A549 (cell line): ENCODE measurements at places on chromosomes 12 and 14. TPM values are rescaled to one million over a fixed set of nuclear protein-coding genes. Genes with fewer than 3 reads are reported as not detected.

DNA sequence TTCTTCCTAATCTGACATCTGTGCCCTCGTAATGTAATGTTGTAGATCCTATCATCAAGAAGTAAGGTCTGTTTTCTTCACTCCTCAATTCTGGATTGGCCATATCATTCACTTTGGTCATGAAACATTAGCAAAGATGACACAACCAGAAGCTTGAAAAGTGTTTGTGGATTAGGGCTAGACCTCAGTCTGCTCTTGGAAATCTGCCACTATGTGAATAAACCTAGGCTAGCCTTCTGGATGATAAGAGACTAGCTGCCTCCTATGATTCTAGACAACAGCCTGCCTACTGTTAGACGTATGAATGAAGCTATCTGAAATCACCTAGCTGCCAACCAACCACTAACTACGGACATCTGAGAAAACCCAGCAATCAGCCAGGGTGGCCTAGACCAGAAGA lies 38.7 kb upstream of the LYZ start:
- no peak for DNase-seq

The GPD1 gene
- 0.07 to 0.13 TPM (median 0.10 TPM) in 3 replicates for polyA plus RNA-seq

DNA sequence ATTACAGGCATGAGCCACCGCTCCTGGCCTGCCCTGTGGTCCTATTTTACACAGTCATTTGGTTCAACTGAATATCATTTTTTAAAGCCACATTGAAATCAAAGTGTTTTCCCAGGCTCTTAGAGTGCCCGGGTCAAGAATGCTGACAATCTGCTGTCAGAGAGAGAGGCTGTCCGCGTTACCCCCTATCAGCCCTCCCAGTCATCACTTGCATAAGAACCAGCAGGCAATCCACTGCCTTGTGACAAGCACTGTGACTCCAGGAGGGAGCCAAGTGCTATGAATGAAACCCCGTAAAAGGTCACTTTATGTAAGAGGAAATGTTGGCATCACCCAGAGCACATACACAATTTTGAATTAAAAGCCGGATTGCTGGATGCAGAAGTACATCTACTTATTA lies 13.5 kb downstream of the PHLDA1 start:
- DNase-seq: no peak

GRCh38 chr12:54392485-54393206 lies 8.1 kb upstream of the ZNF385A start:
- DNase-seq: no peak

The RBP5 gene
- 0.09 to 0.44 TPM (median 0.25 TPM) in 3 replicates for polyA plus RNA-seq

DNA sequence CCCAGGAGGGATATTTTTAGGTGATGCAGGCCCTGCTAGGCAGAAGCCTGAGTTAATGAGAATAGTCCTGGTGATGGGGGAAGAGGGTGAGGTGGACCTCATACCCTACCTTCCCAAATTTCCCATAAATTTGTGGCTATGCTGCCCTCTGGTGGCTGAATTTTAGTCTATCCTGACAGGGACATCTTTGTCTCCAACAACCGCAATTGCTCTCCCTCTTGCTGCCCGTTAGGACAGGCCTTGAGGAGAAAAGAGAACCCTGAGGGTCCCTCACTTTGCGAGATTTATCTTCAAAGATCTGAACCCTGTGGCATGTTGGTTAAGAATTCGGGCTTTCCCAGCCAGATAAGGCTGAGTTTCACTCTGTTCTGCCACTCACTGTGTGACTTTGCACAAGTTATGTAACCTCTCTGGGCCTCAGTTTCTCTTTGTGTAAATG lies 9.8 kb upstream of the ZNF385A start:
- peak; percentile 68 for DNase-seq

GRCh38 chr12:21940549-21941505 lies at the start of gene ABCC9:
ABCC9 (minus strand) TSS chr12:21941426; CDS start chr12:21936674, 4,752 bp downstream.
- no peak for DNase-seq
